ENCODE measurements at places on chromosomes 11 and 22. TPM values are rescaled to one million over a fixed set of nuclear protein-coding genes. Genes with fewer than 3 reads are reported as not detected.

The RASL10A gene
- total RNA-seq: 0.87 TPM

The BTG4 gene
- not detected for total RNA-seq

The TMEM126B gene
- 49.2 TPM for total RNA-seq

The PRCP gene
- total RNA-seq: 52.4 TPM

The LRRN4CL gene
- total RNA-seq: 0.24 TPM

The SERPING1 gene
- 0.91 TPM for total RNA-seq

The FZD4 gene
- 1.2 TPM for total RNA-seq

The CCS gene
- 30.7 TPM for total RNA-seq

The DBX1 gene
- not detected for total RNA-seq

The WNT7B gene
- total RNA-seq: 68.5 TPM

The OR51M1 gene
- total RNA-seq: not detected

All from A549 treated with Mapracorat at 1 μM for 4 hours (cell line).